CMK (cell line): ENCODE measurements at places on chromosomes 1 and 21.

GRCh38 chr1:214747050-214747635 lies 144.1 kb downstream of the CENPF start:
- DNase-seq = no peak

GRCh38 chr21:41316200-41317062 lies at the start of gene FAM3B:
FAM3B (plus strand) TSS chr21:41316801; CDS start chr21:41316880, 79 bp downstream.
- DNase-seq = no peak

DNA sequence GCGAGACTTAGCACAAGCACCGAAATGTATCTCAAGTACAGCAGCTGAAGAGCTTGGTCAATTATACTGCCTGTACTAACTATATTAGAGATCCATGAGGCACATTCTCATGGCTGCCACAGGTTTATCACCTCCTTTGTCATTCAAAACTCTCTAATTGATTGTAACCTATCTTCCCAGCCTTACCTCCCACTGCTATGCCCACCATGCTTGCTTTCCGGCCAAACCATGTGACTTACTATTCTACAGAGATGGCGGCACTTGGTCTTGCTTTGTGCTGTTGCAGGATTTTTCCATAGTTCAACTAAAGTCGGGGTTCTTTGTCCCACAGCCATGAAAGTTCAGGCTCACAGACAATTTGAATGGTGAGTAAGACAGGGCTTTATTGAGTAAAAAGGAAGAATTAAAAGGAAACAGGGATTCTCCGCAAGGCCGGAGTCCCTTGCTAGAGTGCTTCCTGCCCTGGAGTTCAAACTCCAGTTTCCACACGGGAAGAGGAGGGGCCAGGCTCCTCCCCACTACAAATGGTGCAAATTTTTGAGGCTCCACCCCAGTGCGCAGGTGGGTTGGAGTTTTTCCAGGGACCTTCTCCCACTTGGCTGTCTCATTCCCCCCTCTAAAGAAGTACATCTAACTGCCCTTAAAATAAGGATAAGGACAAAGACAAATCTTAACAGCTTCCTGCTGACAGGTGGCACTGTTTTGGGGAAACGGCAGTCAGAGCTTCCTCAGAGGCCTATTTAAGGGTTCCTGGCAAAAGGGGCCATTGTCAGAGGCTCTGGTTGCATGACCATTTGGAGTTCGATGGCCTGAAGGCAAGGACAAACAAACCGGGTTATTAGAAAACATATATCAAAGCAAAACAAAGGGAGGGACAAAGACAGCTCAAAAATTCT lies 28.7 kb downstream of the FMO2 start:
- DNase-seq = no peak

- DNase-seq = no peak
Measured at GRCh38 chr1:165629151-165629550, 1.9 kb upstream of the MGST3 start.

DNA sequence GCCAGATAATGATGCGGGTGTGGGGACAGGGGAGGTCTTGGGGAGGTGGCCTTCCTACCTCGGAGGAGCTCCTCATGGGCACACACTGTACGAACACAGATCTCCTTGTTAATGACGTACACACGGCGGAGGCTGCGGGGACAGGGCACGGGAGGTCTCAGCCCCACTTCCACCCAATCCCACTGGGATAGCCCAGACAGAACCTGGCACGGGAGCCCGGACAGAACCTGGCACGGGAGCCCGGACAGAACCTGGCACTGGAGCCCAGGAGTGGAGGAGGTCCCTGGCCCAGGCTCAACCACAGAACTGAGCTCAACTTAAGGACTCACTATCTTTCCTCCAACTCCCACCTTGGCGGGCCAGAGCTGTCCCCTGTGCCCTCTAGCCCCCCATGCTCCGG lies 5.2 kb downstream of the MFAP2 start:
- DNase-seq = no peak
